ENCODE measurements at places on chromosomes 7 and 10.

GRCh38 chr7:117219485-117219884, 103.4 kb downstream of the WNT2 start:
- no peak for DNase-seq

DNA sequence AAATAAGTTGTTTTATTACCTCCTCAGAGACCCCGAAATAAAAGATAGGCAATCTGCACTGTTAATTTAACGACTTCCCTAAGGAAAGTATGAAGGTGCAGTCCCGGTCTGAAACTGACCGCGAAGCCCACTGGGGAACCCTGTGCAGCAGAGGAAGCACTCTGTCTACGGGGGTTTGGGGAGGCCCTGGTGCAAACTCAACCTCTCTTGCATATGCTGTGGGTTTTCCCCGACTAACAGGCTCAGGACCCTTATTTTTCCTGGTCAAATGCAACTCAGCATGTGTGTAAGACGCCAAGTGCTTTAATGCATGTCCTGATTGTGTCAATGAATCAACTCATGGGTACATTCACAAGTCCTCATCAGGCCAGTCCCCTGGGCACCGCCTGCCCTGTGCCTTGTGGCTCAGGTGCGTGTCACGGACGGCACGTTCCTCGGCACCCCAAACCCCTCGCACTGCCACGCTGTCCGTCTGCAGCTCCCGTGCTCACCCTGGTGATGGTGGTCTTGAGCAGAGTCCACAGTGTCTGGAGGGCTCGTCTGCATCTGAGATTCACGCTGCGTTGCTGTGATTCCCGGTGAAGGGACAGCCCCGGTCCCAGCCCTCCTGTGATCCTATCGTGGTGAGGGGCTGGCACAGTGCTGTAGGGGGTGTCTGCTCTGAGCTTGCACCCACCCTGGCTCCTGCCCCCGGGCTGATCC, 33.8 kb downstream of the JAKMIP3 start:
- DNase-seq: no peak

- DNase-seq: no peak
Measured at GRCh38 chr10:123318516-123318915, 164.3 kb downstream of the BUB3 start.

DNA sequence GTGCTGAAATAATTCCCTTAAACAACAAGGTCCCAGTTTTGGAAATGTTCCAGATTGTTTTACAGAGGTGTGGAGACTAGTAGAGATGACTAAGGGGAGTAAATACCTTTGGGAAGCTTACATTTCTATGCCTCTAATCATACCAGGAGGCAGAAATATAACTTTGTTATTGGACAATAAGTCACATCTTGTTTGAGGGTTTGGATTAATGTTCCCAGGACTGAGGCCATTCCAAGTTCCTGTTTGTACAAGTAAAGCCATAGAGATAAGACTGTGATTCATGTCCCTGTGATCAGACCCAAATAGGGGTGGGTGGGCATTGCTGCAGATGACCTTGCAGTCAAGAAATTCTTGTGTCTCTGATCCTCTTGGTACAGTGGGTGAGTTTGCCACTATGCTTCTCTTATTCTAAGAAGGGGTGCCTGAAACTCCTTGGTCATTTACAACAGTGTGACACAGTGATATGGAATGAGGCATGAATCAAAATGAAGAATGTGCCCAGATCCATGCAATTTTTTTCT, 508.3 kb downstream of the SORCS3 start:
- DNase-seq: no peak

DNA sequence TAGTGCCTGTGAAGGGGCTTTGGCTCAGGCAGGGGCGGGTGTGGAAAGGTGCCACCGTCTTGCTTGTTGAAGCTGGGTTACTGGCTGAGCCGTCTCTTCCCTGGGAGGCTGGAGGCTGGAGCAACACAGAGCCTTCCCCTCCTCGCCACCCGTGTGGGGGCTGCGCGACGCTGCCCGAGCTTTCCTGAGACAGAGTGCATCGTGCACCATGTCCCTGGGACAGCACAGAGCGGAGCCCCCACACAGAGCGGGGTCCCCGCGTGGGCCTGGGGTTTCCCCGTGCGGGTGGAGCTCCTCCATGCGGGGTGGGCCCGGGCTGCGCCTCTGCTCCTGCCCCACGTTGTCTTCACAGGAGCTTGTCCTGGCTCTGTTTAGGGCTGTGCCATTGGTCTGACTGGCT, 69.9 kb downstream of the INPP5A start:
- DNase-seq: no peak

- DNase-seq: no peak
Measured at GRCh38 chr7:107609811-107610261, 29.8 kb downstream of the BCAP29 start.

- DNase-seq: no peak
Measured at GRCh38 chr10:72274213-72274729, 547 bp downstream of the DDIT4 start.

DNA sequence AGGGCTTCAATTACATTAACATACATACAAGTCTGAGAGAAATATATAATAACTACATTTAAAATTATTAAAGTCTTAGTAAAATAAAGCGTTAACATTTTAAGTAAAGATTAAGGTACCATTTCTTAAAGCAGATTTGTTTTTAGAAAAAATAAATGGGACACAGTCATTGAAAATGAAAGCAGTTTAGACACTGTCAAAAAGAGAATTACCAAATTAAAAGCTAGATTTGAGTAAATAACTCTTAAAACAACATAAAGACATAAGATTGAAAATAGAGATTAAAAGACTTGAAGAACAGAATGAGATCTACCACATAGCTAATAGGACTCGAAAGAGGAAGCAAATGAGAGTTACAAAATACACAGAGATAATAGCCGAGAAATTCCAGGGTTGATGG, 562.2 kb upstream of the FOXK1 start:
- DNase-seq: no peak

DNA sequence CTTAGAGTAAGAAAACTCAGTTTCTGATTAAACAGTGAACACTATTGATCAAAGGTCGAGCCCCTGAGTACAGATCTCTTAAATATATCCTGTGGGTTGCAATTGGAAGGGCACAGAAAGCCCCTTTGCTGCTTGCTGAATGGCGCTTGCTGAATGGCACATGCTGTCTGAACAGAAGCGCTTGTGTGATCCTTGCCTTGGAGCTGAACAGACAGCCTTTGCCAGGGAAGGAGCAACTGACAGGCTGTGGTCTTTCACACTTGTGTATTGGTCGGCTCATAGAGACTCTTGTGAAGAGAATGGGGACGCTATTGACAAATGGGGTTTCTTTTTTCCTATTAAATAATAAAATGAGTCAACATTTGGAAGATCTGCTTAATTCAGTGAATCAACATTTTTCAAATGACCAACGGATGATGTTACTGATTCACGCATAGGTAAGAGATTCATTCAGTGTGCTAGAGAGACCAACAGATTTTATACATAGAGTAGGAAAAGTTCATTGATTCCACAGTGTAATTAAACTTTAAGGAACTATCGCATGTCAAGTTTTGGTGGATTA, 99.4 kb upstream of the TNS3 start:
- no peak for DNase-seq

- DNase-seq: no peak
Measured at GRCh38 chr7:121633186-121633585, 237.1 kb upstream of the FAM3C start.

- DNase-seq: no peak
Measured at GRCh38 chr7:92527300-92528187, 776 bp downstream of the PEX1 start.
